ENCODE measurements at places on chromosomes 2 and 18.
A peak's percentile ranks its signal among the peaks of the same experiment; 100 is the strongest.

GRCh38 chr2:105760191-105760590 lies 15.5 kb downstream of the NCK2 start:
- no peak for DNase-seq

DNA sequence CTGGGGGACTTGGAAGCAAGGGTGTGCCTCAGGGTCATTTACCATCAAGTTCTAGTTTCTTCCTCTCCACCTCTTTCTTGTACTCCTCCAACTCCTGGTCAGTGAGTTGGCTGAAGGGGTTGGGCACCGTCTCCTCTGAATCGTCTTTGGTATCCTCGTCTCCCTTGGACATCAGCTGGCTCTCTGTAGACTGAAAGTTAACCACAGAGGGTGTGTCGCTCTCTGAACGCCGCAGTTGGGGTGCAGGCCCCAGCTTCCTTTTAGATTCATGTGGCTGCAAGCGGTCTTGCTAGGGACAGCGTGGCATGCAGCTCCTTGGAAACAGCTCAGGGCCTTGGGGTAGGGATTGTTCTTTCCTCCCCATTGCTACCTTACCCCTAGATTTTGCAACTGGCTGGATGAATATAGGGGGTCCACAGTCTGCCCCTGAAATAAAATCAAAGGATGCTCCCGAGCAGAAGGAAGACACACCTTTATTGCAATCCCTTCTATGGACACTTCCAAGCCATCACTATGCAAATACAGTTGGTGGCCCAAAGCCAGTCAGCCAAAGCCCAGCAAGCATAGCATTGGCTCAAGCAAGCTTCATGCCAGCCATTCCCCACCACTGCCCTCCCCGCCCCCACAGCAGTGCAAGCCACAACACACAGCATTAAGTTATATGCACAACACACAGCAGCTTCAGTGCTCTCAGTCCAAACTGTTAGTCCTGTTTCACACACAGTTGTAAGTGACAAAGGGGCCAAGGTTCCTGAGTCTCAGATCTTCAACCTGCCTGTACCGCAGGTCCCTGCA lies 93.2 kb downstream of the ADD2 start:
- DNase-seq = no peak

DNA sequence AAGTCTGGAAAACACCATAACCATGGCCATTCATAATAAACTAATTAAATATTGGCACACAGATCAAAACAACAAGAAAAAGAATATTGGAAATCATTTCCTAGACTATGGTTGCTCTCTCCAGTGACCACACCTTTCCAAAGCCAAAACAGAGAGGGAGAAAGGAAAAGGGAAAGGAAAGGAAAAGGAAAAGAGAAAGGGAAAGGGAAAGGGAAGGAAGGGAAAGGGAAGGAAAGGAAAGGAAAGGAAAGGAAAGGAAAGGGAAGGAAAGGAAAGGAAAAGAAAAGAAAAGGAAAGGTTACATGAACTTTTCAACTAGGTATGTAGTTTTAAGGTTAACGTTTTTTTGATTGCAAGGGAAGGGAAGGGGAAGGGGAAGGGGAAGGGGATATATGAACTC lies 360.5 kb upstream of the SLC39A10 start:
- no peak for DNase-seq

DNA sequence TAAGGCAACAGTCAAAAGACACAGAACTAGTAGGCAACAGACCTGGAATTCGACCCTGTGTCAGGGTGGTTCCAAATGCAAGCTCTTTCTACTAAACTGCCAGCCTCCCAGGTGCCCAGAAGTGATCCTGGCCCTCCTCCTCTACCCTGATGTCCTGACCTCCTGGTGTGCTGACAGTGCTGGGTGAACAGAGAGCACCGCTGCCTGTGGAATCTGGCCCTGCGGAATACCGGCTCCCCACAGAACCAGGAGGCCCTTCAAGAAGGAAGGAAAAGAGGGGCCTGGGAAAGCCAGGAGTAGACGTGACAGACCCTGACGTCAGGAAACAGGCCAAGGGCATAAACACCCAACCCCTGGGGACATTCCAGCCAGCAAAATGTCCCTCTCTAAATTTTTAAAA lies 120.3 kb downstream of the NOL10 start:
- DNase-seq = no peak

- no peak for DNase-seq
Observed at GRCh38 chr2:128628206-128628605, 309.5 kb upstream of the HS6ST1 start.

- DNase-seq = no peak
Observed at GRCh38 chr2:212908682-212909435, 242.6 kb downstream of the IKZF2 start.

DNA sequence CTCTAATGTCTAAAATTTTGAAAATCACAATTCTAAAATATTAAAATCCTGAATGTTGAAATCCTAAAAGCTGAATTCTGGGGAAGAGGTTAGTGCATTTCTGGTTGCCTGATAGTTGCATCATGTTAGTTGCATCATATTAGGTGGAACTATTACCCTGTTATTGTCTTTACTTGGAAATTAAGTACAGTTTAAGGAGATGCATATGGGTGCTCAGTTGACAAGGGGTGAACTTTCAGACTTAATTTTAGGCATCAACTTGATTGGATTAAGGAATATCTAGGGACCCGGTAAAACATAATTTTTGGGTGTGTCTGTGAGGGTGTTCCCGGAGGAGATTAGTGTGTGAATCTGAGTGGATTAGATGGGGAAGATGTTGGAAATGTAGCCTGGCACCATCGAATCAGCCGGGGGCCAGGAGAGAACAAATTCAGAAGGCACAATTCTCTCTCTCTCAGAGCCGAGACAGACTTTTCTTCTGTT lies 409.8 kb downstream of the PLCL1 start:
- DNase-seq = peak; percentile 48

DNA sequence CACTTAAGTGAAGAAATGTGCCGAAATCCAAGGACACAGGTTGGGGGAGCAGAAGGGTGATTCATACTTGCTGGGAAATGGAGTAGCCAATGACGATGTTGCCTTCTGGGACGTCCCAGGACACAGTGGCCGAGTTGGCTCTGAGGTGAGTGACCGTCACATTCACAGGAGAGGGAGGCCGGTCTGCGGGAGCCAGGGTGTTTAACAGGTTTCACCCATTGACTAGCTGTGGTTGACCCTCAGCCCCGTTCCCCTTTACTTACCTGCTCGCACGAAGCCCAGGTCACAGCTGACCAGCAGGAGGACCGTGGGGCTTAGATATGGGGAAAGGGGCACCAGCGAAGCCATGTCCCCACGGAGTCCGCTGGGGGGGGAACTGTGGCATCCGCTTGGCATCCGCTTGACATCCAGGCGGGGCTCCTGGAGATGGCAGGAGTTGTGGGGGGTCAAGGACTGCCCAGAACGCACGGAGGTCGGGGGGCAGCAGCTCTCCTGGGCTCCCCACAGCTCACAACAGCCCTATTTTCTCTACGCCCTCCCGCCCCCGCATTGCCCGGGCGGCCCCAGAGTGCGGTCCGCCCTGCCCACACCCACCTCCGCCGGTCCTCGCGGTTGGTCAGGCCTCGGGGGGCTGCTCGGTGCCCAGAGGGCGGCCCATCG lies 586 bp downstream of the FNDC4 start:
- DNase-seq = peak; percentile 64

GRCh38 chr2:182833084-182833854 lies 33.2 kb downstream of the FRZB start:
- no peak for DNase-seq

DNA sequence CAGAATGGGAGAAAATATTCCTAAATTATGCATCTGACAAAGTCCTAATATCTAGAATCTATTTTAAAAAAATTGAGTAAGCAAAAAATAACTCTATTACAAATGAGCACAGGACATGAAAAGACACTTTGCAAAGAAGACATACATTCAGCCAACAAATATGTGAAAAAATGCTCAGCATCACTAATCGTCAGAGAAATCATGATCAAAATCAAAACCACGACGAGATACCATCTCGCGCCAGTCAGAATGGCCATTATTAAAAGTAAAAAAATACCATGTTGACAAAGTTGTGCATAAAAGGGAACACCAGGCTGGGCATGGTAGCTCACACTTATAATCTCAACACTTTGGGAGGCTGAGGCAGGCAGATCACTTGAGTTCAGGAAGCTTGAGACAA lies 63.5 kb downstream of the EVA1A start:
- DNase-seq = no peak

DNA sequence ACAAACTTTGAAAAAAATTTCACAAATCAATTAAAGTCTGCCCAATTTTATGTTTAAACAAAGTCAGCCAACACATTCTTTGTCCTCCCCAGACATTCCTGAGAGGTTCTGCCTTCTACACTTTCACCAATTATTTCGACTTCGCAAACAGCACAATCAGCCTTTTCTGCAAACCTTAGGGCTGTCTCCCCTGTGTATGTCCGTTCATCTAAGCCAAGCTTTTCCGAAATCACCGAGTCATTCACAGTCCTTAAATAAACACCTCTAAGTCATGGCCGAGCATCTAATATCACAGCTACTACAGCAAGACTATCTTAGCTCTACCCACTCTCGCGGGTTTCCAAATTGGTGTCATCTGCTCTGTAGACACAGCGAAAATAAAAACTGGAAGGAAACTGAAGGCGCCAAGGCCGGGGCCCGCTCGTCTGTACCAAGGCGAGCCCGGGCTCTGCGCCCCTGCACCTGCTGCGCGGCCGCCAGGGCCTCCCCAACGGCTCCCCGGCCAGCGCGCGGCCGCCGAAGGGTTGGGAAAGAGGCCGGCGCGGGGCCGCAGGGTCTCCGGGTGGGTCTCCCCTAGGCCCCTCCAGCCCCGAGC lies 730 bp downstream of the ODC1 start:
- DNase-seq = peak; percentile 51

DNA sequence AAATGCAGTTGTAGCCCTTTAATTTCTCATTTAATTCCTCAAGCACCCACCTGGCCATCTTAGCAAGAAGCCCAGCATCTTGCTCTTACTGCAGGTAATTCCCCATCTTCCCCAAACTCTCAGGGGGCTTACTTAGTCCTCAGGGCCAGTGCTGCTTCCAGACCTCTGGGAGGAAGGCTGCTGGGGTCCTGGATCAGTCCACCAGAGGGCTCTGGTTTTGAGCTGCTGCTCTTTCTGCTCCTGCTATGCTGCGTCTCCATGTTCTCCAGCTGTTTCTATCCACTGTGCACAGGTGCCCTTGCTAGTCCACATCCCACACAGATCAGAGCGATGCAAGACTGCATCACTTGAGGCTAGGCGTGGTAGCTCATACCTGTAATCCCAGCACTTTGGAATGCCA lies 34.5 kb upstream of the TMEM87B start:
- no peak for DNase-seq

- no peak for DNase-seq
Observed at GRCh38 chr2:44747794-44748193, 193.7 kb upstream of the SIX3 start.

- no peak for DNase-seq
Observed at GRCh38 chr2:50345701-50346591, 686.0 kb downstream of the NRXN1 start.

GRCh38 chr2:217160978-217161973 lies 301.4 kb upstream of the TNP1 start:
- no peak for DNase-seq

DNA sequence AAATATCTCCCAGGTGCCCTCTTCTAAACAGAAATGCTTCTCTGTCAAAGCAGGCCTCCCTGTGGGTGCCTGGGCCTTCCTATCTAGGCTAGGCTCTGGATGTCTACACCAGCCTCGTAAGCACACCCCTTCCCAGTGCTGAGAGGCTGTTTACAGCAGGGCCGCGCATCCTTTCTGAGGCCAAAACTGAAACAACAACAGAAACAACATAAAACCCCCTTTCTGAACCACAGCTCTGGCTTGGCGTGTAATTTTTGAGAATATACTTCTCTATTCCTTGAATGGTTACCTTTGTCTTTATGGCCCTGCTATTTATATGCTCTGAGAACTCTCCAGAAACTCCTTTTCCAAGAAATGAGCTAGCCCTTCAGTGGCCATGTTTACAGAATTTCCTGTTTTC lies 118.4 kb downstream of the BCL2L11 start:
- DNase-seq = no peak

DNA sequence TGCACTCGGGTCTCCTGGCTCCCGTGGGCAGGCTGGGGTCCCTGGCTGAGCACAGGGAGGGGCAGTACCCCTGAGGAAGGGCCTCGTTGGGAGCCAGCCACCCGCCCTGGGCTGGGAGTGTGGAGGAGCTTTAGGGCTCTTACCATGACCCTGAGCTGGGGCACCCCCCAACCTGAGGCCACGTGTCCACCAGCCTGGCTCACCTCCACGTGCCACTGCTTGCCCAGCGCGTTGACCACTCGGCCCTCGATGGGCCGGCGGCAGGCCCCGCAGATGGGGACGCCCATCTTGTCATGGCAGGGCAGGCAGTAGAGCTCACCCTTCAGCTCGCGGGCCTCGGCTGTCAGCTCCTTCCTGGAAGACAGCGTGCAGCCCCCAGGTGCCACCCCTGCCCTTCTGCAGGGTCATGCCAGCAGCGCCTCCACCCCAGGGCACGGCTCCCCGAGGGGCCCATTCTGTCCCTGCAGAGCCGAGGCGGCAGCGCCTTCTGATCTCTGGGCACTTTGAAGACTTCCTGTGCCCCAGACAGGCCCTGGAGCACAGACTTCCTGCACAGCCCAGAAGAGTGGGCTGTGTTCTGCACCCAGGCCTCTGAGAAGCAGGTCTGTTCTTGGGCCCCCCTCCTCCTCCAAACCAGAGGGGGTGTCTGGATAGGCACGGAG lies 4.0 kb upstream of the GPR17 start:
- no peak for DNase-seq

- DNase-seq = no peak
Observed at GRCh38 chr2:97654309-97654708, 8.4 kb downstream of the COX5B start.

DNA sequence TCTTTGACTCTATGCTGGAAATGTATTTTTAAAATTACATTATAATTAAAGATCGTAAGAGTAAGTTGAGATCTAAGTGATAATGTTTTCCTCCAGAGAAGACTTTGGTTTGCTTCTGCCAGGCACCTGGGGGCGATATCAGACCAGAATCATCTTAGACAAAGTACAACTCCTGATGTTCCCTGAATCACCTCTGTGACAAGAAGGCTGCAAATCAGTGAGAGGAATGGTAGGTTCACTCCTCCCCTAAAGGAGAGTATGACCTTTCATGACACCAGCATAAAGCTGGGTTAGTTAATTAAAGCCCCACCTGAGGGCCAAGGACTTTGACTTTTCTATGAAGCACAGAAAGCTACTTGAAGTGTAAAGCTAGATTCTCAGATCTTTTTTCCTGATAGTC lies 114.4 kb upstream of the DTNA start:
- peak; percentile 43 for DNase-seq

GRCh38 chr18:50982802-50983179 lies 15.0 kb downstream of the ELAC1 start:
- DNase-seq = peak; percentile 25

GRCh38 chr18:79740521-79741361 lies 57.0 kb upstream of the KCNG2 start:
- no peak for DNase-seq

DNA sequence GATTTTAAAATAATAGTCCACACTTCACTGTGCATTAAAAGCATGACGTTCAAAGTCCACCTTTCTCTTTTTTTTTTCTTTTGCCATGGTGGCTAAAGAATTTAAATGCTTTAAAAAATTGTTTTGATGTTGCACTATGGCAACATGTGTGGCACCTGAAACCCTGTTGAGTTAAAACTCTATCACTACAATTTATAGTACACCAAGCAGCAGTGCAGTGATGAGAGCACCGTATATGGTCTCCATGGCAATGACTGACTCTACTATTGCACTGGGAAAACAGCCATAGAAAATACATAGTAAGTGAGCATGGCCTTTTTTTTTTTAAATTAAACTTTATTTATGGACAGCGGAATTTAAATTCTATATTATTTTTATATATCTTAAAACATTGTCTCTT lies 298.8 kb downstream of the FIGN start:
- DNase-seq = no peak

Data from GM23248 (cell line).